ENCODE measurements at places on chromosomes 6 and 20.

DNA sequence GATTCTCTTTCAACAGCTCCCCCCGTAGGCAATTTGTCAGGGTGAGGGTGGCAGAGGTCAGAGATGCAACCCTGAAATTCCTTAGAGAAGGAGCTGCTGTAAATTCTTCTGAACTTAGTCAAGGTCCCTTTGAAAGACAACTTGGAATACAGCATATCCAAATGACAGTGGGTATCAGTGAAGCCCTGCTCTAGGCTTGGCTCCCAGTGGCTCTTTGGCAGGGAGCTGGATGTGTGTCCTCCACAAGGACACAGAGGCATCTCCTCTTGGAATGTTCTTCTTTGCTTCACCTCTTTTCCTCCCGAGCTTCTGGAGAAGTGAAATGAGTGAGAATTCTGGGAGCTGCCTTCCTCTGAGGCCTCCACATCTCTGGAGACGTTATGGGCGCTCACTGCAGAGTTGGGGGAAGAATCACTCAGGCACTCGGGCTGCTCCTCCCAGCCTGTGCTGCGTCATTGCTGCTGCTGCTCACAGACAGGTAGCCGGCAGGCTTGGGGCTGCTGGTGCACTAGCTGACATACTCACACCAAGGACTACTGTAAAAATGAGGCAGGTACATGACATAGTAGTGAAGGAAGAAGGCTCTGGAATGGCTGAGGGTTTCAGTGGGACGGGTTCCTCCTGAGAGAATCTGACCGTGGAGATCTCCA, 34.1 kb downstream of the DYNLT1 start:
- no peak for DNase-seq

GRCh38 chr6:140893432-140893831, 1239.3 kb upstream of the GJE1 start:
- no peak for DNase-seq

DNA sequence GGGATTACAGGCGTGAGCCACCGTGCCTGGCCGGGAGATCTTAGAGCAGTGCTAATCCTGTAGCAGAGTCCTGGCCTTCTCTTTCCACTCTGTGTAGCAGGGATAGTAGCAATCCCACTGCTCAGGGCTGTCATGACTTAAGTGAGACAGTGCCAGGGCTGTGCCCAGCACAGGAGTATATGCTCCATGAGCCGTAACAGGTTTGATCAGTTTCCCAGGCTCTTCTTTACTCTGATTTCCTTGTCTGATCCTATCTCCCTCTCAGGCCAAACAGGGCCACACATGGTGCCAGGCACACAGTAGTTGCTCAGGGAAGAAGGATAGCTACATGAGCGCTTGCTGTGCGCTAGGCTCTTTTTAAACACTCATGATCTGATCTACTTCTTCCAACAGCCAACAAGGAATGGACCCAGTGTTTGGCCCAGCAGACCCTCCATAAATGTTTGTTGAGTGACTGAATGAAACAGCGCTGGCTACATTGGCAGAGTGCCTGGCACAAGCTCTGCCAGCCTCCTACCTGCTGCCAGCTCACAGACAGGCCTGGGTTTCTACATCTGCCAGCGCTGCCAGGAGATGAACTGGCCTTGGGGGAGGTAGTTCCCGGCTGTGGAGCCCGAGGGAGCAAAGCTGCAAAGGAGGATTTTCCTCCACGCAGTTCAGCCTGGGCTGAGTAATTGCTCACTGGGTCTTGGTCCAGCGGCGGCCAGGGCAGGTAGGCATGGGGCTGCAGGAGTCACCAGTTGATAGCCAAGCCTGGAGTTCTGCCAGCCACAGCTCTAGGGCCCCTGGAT, 36.9 kb downstream of the SNAI1 start:
- no peak for DNase-seq

DNA sequence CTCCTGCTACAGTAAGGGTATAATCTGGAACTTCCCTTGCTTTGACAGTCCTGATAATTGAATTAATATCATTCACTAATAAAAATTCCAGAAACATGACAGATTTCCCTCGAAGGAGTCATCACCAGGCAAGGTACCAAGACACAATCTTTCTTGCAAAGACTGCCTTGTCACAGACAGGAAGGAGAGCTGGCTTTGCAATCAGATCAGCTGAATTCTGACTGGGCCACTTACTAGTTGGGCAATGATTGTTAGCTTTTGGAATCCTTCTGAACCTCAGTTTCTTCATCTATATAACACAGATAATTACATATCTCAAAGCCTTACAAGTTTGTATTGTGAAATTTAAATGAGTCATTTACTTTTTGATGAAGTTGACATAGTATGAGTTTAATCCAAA, 344.2 kb downstream of the RFPL4B start:
- DNase-seq, result no peak

GRCh38 chr6:134178161-134179044, 126.0 kb upstream of the SLC2A12 start:
- DNase-seq, result peak; percentile 90

DNA sequence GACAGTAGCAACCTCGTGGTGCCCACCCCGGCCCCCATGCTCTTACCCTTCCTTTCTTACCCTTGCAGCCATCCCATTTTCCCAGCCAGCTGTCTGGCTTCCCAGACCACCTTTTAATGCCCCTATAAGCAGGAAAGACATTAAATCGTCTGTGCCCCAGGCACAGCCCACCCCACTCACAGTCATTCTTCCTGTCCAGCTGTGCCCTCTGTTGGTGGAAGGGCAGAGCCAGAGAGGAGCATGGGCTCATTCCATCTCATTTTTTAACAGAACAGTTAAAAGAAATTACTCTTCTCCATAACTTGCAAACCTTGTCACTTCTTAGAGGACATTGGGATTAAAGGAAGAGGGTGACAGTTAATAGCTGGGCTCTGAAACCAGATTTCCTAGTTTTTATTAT, 240.5 kb downstream of the NRN1 start:
- no peak for DNase-seq

DNA sequence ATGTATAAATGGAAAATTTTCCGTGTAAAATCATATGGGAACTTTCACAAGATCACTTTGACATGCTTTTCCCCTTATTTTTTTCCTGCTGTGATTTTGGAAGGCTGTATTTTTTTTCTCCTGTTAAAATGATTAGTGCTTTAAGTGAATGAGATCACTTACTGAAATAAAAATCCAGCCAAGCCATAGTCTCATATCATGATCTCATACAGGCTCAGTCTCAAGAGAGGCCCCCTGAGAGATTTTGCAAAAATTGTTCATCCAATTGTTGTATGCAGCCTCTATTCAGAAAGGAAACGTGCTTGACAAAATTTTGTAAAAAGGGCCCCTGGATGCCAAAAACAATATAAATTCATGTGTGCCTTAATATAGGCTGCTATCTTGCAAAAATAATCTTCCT, 528.2 kb downstream of the HDGFL1 start:
- no peak for DNase-seq

- no peak for DNase-seq
Measured at GRCh38 chr20:51715163-51715855, 52.9 kb downstream of the ATP9A start.

GRCh38 chr6:42278131-42278853, 60.6 kb upstream of the MRPS10 start:
- DNase-seq, result no peak

- DNase-seq, result no peak
Measured at GRCh38 chr6:159257846-159258245, 88.6 kb downstream of the FNDC1 start.

- DNase-seq, result no peak
Measured at GRCh38 chr6:67433124-67433523, 1202.0 kb upstream of the ADGRB3 start.

DNA sequence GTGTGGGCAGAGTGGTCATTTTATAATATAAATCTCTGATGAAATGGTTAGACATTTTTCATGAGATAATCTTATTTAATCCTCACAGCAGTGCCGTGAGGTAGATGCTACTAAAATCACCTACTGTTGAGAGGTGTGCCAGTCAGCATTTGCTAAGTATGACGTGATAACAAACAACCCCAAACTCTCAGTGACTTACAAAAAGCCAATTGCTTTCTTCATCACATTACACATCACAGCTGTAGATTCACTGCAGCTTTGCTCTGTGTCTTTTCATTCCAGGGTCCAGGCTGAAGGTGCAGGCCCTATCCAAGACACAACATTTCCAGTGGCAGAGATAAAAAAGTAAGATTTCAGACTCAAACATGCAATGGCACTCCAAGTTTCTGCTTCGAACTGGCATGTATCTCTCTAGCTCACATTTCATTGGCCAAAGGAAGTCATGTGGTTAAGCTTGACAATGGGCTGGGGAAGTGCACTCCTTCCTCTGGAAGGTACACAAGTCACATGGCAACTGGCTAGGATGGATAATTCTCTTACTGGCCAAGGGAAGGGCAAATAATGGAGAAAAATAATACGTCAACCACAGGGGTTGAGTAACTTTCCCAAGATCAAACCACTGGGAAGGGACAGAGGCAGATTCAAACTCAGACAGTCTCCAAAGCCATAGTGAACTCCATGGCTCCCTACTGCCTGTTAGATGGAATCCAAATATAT, 69.5 kb upstream of the EPB41L1 start:
- DNase-seq, result no peak

DNA sequence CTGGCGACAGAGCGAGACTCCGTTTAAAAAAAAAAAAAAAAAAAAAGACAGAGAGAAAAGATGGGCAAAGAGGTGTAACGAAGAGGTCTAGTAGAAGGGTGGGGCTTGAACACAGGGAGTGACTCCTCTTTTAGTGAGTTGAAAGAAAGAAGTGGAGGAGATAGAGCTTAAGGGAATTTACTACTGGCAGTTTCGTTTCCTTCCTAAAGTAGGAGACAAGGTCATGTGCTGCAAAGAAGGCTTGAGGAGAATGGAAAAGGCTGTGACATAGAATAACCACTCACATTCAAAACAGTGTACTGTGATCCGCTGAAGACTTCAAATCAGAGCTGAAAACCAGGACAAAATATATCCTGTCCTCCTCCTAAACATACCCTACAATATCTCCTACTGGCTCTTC, 63.8 kb upstream of the EIF2S2 start:
- no peak for DNase-seq

DNA sequence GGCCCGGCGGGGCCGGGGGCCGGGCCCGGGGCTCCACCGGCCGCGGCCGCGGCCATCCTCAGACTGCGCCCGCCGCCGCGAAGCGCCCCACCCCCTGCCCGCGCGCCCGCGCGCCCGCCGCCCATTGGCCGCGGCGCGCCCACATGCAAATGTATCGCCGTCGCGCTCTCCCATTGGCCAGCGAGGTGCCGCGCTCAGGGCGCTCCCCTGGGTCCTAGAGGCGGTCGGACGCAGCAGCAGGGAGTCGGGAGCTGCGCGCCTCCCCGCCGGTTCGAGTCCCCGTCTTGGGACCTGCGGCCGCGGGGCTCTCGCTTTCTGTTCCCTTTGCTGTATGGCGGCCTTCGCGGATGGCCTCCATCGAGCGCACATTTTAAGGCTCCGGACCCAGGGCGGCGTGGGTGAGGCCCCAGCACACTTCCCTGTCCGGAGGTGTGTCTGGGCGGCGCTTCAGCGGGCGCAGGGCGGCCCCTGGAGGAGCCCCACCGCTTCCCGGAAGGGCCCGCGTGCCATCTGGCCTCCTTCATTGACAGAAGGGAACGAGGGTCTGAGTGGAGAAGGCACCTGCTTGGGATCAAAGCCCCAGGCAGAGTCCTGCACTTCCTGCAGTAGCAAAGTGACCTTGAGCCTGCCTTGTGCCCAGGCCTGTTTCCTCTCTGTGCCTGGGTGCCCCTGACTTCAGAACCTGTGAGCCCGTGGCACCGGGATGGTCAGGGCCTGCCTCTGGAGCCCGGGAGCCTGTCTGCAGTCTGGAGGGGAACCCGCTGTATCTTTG, at the start of gene CABLES2:
TSS of gene CABLES2 (minus strand) at position 65 of the 772 bp plus-strand sequence. CDS start at position 56, 9 bp downstream.
- DNase-seq, result peak; percentile 96

DNA sequence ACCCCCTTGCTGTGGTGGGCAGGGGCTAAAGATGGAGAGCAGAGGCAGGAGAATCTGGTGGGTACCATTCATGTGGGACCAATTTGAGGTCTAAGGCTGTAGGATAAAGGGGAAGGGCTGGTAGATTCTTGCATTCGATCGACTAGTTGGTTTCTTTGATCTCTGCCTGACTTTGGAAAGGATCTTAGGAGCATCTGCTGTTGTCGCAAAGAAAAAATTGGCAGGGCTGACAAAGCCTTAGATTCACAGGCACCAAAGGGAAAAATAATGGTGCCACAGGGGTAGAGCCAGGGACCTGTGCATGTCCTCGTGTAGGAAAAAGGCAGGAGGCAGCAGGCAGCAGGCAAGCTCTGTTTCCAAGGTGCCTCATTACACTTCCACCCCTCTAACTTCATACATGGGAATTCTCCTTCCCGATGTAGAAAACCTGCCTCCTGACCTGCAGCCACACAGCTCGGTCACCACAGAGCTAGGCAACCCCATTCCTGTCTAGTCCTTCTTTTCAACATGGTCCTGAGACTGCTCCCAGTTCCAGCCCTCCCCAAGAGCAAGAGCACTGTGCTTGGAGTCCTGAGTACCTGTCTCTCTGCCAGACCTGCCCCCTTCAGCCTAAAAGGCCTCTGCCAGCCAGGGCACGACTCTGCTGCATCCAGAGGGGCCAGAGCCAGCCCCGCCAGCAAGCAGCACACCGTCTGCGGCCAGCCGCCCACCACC, 71.9 kb downstream of the FGD2 start:
- no peak for DNase-seq

DNA sequence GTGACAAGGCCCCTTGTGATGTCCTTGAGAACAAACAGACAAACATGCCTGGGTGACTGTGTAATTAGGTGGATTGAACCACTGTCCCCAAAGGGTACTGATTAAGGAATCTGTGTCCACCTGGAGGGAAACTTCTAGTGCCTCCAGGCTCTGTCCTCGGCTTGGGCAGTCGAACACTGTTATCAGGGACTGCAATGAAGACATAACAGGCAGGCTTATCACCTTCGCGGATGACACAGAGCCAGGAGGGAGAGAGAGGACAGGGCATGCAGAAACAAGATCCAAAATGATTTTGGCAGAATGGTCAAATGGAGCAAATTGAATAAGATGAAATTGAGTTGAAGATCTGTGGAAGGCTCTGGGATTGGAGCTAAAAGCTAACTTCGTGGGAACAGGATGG, 60.9 kb upstream of the ZFAND3 start:
- DNase-seq, result no peak

- DNase-seq, result no peak
Measured at GRCh38 chr20:34262488-34263288, 21.5 kb downstream of the ASIP start.

GRCh38 chr20:626579-626978, 16.5 kb upstream of the TCF15 start:
- DNase-seq, result no peak

DNA sequence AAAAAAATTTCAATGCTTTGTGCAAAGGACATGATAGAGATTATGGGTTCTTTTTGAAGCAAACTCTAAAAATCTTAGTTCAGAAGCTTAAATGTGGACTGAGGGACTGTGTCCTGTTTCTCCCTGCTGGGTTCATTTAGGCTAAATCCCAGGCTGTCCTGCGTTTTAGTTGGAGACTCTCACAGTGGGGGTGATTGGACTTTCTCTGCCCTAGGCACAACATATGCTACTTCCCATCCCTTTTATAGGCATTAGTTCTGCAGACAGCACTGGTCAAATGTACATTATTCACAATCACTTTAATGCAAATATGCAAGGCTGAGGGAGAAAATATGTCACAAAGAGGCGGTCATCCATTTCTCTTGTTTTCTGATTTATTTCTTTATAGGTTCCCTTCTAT, 71.3 kb downstream of the TFAP2B start:
- DNase-seq, result no peak

Data from mucosa of descending colon (tissue), 3 donors.